PC-9 (cell line): ENCODE measurements at places on chromosomes 12 and 14. TPM values are rescaled to one million over a fixed set of nuclear protein-coding genes. Genes with fewer than 3 reads are reported as not detected.

The HOXC12 gene
- 0.24 and 0.28 TPM in 2 replicates for total RNA-seq

The BEGAIN gene
- not detected in 2 replicates for total RNA-seq

The FLVCR2 gene
- total RNA-seq = 12.4 and 35.7 TPM in 2 replicates

The KERA gene
- not detected in 2 replicates for total RNA-seq

The TBX3 gene
- total RNA-seq = not detected in 2 replicates

DNA sequence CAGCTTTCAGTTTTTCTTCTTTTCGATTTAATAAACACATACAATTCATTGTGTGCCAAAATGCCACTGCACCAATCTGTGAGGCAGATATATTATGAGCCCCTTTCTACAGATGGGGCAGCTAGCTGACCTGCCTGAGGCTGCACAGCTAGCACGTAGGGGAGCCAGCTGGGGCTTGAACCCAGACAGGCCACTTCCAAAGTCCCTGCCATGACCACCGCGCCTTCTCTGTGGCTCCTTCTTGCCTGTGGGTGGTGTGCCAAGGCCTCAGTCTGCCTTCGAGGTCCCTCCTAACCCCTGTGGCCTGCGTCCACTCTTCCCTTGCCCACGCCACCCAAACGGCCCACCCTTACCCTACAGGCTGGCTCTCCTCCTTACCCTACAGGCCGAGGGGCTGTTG lies 16.2 kb downstream of the FAM222A start:
- DNase-seq = no peak

DNA sequence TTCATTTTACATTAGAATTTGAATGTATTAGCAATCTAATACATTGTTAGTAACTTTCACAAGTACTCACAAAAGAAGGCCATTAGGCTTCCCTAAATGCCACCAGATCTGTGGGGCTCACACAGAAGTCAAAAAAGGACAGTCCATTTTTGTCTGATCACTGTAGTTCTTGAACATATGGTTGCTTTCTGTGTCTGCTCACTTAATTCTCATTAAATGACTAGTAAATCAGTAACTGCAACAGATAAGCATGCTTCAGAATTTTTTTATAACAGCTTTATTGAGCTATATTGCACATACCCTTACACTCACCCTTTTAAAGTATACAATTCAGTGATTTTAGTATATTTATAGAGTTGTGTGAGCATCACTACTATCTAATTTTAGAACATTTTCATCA lies 71.4 kb downstream of the DENND5B start:
- DNase-seq = no peak

DNA sequence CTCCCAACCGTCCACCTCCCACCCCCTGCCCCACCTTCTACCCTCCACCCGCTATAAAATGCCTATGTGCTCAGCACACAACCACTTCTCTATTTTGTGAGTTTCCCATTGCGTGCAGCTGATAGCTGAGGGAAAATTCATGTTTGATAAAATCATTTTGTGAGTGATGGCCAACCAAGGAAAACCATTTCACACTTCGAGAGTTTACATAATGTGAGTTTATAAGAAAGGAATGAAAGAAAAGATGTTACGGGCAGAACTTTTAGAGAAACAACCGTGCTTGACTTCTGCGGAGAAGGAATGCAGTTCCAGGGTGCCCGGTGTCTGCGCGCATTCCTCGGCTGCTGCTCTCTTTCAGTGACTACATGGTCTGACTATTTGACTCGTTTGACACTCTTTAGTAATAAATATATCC lies 140.9 kb downstream of the EFCAB11 start:
- DNase-seq = no peak

DNA sequence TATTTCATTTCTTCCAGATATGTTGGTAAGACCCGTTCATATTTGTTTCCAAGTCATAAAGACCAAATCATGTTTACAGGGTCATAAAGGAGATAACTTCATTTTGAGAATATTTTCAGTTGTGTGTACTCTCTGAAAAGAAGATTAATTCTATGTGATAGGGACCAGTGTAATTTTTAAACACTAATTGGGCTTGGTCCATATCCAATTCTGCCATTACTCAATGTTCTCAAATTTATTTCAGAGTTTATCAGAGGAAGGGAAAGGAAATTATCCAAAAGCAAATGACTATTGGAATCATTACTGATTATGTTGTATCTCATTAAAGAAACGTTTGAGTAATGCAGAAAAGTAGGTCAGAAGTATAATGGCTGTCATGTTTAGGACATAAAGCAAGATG lies 126.8 kb upstream of the DCN start:
- DNase-seq = no peak

GRCh38 chr14:32967421-32967820 lies 28.7 kb downstream of the NPAS3 start:
- DNase-seq = no peak

- no peak for DNase-seq
These were observed 78.8 kb downstream of the C12orf75 start for GRCh38 chr12:105409279-105409678.

- no peak for DNase-seq
These were observed 3.1 kb upstream of the ATXN3 start for GRCh38 chr14:92109490-92109889.

DNA sequence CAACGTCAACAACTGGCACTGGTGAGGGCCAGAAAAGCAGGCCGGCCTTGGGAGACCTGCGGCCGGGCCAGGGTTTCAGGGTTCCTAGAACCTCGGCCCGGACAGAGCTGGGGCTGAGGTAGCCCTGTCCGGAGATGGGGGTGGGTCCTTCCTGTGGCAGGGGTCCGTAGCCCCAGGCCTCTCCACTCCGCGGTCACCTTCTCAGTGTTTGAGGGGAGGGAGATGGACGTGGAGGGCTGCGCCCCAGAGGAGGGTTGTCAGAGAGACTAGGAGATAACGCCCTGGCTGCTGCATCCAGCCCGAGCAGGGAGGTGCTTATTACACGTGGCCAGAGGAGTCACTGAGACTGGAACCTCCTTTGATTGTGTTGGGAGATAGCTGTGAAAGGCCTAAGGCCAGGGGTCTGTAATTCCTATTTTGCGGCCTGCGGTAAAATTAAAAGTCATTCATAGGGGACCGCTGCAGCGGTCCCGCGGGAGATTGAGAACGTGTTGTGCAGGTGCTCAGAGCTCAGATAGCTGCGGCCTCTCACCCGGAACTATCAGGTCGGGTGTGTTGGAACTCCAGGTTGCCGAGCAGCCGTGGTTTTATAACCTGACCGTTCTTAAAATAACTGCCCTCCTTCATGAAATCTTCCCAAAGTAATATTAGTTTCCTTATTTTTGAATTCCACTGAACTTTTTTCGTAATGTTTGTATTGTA lies 507 bp downstream of the AHSA1 start:
- peak; percentile 56 for DNase-seq
